Posterior vena cava (tissue), 2 donors: ENCODE measurements at places on chromosomes 7 and 10. TPM values are rescaled to one million over a fixed set of nuclear protein-coding genes. Genes with fewer than 3 reads are reported as not detected.

RBM20 gene
- total RNA-seq = 3.0 TPM

SRRM3 gene
- 5.3 TPM for total RNA-seq

IKZF1 gene
- total RNA-seq = 13.7 TPM

PLOD3 gene
- total RNA-seq = 59.6 TPM

APBB1IP gene
- 8.4 TPM for total RNA-seq

SLC39A12 gene
- total RNA-seq = 0.32 TPM
